ENCODE measurements at places on chromosomes 16 and 17.

DNA sequence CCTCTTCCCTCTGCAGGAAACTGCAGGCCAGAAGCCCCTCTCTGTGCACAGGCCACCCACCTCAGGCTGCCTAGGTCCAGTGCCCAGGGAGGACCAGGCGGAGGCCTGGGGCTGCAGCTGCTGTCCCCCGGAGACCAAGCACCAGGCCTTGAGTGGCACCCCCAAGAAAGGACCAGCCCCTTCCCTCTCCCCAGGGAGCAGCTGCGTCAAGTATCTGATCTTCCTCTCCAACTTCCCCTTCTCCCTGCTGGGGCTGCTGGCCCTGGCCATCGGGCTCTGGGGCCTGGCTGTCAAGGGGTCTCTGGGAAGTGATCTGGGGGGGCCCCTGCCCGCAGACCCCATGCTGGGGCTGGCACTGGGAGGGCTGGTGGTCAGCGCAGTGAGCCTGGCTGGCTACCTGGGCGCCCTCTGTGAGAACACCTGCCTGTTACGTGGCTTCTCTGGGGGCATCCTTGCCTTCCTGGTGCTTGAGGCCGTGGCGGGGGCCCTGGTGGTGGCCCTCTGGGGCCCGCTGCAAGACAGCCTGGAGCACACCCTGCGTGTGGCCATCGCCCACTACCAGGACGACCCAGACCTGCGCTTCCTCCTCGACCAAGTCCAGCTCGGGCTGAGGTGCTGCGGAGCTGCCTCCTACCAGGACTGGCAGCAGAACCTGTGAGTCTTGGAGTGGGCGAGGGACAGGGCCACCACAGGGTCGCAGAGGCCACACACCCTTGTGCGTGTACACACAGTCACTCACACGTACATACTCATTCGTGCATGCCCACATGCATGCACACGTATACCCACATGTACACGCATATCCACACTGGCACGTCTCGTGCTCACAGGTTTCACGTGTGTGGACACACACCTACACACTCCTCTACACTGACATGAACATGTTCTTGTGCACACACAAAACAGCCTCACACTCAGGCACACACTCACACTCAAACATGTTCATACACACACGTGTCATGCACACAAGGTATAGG, 8.3 kb downstream of the TSPAN10 start:
- DNase-seq: no peak

DNA sequence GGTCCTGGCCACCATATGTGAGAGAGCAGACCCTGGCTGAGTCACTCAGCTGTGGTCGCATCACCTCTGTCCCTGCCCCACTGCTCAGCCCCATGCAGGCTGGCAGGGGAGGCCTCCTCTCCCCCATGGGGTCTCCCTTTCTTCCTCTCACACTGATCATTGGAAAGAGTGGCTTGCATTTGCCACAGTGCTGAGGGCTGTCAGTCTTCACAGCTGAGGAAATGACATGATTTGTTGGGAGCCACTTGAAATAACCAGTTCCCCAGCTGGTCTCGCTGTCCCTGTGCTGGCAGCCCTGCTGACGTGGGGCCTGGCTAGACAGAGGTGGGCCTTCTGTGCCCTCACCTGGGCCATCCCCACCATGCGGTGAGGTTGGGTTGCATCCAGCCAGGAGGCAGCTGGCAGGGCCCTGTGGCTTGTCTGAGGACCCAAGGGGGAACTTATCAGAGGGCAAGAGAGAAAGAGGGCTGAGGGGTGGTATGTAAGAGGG, 30.1 kb upstream of the MED9 start:
- no peak for DNase-seq

- DNase-seq: no peak
Measured at GRCh38 chr16:4111748-4112696, 4.2 kb downstream of the ADCY9 start.

GRCh38 chr16:12081048-12081404, 104.5 kb downstream of the SNX29 start:
- DNase-seq: no peak

DNA sequence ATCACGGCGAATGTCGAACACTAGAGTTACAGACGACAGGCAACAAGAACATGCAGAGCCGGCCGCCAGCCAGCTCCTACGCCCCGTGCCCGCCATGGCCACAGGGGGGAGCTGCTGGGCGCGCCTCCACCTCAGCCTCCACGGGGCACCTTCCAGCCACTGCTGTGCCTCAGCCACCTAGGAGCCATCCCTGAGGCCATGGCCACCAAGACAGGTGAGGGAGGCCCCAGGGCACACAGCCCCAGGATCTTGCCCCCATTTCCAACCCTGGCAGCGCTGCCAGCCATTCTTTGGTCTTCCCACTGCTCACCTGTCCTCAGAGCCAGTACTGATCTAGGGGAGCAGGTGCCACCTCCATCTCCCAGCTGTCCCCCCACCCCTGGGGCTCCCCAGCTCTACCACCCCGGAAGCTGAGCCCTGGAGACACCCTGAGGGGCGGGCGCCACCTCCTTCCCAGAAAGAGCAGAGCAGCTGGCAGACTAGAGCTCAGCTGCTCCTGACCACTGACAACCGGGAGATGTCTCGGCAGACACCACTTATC, 11.8 kb downstream of the GNPTG start:
- no peak for DNase-seq

DNA sequence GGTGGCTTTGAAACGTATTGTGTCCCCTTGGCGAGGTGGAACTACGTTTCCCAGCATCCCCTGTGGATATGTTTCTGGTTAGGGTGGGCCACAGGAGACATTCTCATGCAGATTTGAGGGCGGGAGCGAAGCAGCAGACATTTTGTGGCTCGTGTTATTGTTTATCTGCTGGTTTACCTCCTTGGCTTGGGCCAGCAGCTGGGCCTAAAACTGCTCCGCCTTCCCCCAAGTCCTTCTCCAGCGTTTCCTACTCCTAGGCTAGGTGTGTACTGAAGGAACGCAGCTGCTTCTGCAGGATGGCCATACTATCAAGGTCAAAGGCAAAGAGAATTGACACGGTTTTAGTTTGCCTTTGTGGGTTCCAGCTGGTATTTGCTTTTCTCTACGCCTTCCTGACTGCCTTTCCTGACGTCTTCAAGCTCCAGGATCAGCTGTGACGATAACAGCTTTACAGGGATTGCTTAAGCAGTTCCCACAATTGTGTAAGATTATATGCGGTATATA, 17.2 kb upstream of the WSB1 start:
- no peak for DNase-seq

DNA sequence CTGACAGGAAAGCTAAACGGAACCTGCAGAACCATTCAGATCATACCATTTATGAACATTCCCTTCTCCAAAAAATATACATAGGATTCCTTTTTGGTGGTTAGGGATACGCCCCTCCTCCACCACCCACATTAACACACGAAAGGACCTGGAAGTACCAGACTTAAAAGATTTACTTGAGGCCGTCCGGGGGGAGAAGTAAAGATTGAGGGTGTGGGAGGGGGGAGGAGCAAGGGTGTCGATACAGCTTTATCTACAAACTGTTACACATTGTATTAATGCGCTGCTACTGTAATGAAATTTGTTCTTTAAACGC, 537 bp downstream of the PALB2 start:
- DNase-seq: no peak

GRCh38 chr16:64392456-64392855, 729.4 kb downstream of the CDH11 start:
- no peak for DNase-seq

GRCh38 chr17:48632579-48633265, 6.6 kb upstream of the HOXB9 start:
- no peak for DNase-seq

GRCh38 chr17:57785022-57785421, 39.9 kb upstream of the CCDC182 start:
- DNase-seq: no peak

GRCh38 chr16:59274141-59274540, 540.0 kb upstream of the GOT2 start:
- DNase-seq: no peak

GRCh38 chr17:40602445-40603443, 37.5 kb upstream of the CCR7 start:
- DNase-seq: no peak

DNA sequence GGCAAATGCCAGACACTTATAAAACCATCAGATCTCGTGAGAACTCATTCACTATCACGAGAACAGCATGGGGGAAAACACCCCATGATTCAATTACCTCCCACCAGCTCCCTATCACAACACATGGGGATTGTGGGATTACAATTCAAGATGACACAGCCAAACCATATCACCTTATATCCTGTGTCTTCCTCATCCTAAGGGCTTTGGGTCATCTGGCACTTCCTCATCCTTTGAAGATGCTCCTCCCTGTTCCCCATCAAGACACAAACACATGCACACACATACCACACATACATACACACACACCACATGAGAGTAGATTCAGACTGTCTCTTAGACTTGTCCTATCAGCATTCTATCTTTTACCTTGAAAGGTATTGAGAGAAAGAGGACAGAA, 2.8 kb upstream of the PMFBP1 start:
- DNase-seq: no peak

DNA sequence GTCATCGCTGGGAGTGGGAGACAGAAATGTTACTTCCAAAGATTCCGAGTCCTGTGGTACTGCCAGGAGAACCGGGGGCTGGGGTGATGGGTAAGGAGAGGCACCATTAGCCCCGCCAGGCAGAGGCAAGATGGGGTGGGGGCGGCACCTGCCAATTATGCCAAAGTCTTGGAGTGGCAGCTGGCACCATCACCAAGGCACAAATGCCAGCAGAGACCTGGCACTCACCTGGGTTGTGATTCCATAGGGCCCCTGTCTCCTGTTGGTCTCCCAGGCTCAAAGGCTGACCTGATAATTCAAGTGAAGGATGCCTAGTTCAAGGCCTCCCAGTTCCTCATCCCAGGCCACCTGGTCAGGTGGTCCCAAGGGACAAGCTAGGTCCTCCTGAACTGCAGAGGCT, 7.6 kb downstream of the NXPH3 start:
- DNase-seq: no peak

GRCh38 chr17:27609611-27610303, 21.2 kb upstream of the LGALS9 start:
- DNase-seq: no peak

DNA sequence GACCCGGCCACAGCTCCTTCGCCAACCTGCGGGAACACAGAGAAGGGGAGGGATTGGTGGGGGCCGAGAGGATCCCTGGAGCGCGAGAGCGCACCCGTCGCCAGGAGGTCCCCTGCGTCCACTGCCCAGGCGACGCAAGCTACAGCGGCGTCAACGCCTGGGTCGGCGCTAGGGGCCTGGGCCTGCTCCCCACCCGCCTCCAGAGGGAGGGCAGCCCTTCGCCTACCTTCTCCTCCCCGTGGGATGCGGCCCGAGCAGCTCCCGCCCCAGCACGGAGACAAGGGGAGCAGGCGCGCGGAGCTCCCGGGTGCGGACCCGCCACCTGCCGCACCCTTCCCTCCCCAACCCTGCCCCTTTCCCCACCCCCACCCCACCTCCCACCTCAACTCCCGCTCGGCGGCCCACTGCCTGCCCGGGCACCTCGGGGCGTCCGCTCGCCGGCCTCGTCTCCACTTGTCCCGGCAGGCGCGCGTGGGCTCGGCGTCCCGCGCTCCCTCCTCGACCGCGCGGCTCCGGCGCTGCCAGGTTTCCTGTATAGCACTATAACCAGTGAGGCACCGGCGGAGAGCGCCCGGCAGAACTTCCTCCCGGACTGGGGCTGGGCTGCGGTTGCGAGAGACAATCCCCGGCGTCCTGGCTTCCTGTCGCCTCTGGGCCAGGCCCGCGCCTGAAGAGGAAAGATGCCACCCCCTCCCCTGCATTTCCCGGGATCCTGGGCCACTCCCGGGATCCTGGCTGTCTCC, 119.1 kb upstream of the SMURF2 start:
- DNase-seq: no peak

GRCh38 chr17:44916781-44917241, 1.5 kb upstream of the GFAP start:
- no peak for DNase-seq

DNA sequence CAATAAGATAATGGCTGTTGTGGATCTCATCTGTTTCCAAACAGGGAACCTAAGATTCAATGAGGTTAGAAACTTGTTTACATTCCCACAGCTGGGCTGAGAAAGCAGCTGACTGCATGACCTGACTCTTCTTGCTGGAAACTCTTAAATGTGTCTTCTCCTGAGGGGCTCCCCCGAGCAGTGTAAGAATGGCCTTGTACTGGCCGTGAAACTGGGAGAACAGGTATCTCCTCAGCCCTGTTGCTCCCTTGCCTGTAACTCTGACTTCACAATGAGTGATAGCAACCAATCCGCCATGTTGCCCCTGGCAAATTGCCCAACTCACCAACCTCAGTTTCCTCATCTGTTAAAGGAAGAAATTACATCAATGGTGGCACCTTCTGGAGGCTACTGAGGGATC, 59.1 kb upstream of the CCL2 start:
- DNase-seq: no peak

GRCh38 chr16:67170168-67170948, at the start of gene NOL3:
Gene NOL3 (plus strand): TSS chr16:67170538.
- DNase-seq: no peak

GRCh38 chr17:21034340-21035235, 8.2 kb downstream of the USP22 start:
- no peak for DNase-seq

DNA sequence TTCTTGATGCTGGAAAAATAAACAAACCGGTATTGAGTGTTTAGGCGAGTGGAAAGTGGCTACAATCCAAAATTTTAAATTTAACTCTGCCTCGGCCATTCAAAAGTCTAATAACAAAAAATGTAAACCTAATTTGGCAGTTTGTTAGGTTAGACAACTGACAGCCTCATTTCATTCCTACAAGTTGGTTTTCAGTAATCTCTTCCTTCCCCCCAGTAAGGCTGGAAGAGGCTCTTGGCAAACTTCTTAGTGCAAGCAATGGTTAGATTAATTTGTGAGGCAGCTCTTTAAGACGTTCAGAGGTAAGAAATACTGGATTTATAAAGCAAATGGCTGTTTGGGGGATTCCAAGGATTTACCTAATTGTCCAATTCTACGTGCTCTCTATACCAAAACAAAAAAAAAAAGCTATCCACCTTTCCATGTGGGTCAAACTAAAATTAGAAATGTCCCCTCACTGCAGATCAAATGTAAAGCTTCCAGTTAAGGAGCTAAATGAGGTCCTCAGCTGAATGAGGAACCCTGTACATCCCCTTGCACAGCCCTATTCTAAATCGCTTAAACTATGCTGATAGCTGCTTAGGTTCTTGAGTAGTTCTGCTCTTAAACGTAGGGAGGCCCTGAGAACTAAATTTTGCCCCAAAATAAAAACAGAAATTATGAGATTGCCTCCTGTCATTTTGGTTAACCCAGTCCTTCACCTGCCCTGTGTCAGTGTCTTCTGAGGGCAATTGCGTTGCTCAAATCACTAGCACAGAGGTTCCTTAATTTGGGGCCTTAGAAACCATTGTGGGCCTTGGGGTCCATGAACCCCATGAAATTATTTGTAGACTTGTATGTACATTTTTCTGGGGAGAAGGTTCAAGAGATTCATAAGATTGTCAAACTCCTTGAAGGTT, 2.9 kb downstream of the HEXIM1 start:
- DNase-seq: no peak

GRCh38 chr16:12500771-12501170, 302.9 kb downstream of the CPPED1 start:
- no peak for DNase-seq

GRCh38 chr17:34645594-34645993, 66.2 kb downstream of the TMEM132E start:
- no peak for DNase-seq

- no peak for DNase-seq
Measured at GRCh38 chr17:78600181-78600721, 23.1 kb upstream of the DNAH17 start.

GRCh38 chr17:39652587-39653315, 12.4 kb upstream of the TCAP start:
- DNase-seq: no peak

- DNase-seq: no peak
Measured at GRCh38 chr17:11917415-11917814, 79.9 kb downstream of the ZNF18 start.

GRCh38 chr17:27539152-27539551, 82.9 kb downstream of the KSR1 start:
- DNase-seq: no peak
